ENCODE measurements at places on chromosomes 12 and 14.

DNA sequence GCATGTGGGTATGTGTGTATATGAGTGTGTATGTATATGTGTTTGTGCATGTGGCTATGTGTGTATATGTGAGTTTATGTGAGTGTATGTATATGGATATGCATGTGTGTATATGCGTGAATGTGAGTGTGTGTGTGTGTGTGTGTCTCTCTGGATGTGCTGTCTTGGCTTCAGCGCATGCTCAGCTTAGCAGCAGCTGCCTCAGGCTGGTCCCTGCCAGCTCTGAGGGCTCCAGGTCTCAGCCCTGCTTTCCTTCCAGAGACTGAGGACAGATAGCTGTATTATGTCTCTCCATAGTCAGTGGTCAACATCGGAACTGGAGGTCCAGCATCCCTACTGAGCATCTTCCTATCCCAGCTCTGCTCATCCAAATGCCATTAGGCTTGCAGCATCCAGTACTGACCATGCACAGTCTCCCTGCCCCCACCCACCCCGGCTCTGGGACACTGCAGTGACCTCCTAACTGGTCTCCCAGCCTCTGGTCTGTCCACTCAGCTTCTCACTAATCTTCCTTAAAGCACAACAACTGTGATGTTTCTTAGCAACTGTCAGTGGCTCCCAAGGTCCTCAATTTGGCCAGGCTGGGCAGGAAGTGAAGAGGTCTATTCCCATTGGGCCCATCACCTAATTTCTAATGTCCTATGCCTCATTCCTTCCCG lies 22.8 kb downstream of the FAIM2 start:
- no peak for DNase-seq

GRCh38 chr12:63308671-63309070 lies 157.7 kb upstream of the AVPR1A start:
- DNase-seq: no peak

DNA sequence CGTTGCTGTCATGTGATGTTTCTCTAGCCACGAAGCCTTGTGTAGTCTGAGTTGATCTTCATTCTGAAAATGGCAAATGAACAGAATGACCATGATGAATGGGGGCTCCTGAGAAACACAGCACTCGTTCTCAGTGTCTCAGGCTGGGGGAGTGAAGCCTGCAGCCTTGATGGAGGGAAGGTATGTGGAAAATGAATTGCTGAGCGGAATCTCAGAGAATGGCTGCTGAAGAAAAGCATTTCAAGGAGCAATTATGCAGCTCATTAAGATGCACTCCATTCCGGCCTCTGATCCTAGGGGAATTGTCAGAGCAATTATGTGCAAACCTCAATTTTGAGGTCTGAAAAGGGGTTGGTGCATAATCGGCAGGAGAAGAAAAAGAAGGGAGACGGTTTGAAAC lies 167.1 kb downstream of the CHST11 start:
- DNase-seq: no peak

DNA sequence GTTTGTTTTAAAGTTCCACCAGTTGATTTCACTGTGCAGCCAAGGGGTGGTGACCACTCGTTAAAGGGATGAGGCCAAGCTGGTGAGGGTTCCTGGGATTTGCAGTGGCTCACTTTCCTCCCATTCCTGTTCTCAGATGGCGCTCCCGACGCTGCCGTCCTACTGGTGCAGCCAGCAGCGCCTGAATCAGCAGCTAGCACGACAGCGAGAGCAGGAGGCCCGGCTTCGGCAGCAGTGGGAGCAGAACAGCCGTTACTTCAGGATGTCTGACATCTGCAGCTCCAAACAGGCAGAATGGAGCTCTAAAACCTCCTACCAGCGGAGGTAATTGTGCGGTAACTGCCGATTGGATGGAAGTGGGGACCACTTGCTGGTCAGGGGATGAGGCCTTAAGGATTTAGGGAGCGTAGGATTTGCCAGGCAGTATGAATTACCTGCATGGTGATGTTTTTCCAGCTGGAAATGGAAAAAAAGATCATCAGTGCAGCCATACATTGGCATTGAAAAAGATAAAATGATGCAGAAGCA lies 2.9 kb downstream of the TCHP start:
- DNase-seq: no peak

GRCh38 chr12:90593596-90594295 lies 361.2 kb downstream of the CCER1 start:
- DNase-seq: no peak

DNA sequence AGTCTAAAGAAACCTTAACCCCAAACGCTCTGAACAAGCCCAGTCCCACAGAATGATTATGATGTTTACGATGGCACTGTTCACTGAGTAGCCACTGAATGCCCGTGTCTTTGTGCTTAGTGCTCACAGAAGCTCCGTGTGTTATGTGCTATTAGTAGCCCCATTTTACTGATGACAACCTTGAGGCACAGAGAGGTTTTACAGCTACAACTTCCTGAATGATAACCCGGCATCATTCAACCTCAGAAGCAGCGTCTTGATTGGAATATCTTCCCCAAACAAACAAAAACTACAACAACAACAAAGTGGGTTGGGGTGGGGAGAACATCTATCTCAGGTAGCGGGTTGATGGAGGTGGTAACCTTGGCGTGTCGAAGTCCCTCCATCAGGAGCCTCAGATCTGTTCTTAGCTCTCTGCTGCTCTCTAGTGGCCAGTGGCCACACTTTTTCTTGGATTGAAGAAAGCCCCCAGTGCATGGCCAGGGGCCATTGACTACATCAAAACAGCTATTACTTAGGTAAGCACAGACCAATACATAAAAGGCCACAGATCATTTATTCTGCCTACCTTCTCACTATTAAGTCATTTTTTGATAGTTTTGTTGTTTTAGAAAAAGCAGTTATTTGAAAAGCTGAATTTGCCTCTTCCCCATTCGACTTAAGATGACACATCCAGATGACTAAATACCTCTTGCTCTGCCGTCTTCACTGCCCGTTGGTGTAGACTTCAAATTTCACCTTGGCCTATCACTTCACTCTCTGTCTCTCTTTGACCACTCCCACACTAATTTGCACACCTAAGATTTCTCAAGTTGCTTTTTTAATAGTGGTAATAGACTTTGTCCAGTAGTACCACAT lies 376.9 kb downstream of the GALC start:
- peak; percentile 51 for DNase-seq

- DNase-seq: no peak
These were observed 131.8 kb upstream of the EEA1 start for GRCh38 chr12:93060666-93061472.
